ENCODE measurements at places on chromosomes 7 and 10.

- DNase-seq = no peak
These were observed 240.5 kb upstream of the FZD8 start for GRCh38 chr10:35882422-35883150.

DNA sequence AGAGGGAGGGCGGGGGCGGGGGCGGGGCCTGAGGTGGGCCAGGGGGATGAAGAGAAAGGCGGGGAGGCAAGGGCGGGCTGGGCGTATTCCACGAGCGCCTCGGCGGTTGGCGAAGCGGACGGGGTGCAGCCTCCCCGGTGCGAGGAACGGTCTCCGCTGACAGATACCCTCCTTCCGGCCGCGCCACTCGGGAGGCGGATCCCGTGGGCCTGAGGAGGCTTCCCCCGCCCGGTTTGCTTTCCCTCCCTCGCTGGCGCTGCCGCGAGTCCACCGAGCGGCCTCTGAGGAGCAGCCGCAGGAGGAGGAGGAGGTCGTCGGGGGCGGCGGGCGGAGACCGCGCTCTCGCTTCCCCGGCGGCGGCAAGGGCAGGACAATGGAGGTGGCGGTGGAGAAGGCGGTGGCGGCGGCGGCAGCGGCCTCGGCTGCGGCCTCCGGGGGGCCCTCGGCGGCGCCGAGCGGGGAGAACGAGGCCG is at the start of gene TRIM24:
Gene TRIM24, plus strand, starts transcription at position 84 of the 473 bp plus-strand sequence. Its CDS starts 290 bp downstream, at position 374.
- no peak for DNase-seq

DNA sequence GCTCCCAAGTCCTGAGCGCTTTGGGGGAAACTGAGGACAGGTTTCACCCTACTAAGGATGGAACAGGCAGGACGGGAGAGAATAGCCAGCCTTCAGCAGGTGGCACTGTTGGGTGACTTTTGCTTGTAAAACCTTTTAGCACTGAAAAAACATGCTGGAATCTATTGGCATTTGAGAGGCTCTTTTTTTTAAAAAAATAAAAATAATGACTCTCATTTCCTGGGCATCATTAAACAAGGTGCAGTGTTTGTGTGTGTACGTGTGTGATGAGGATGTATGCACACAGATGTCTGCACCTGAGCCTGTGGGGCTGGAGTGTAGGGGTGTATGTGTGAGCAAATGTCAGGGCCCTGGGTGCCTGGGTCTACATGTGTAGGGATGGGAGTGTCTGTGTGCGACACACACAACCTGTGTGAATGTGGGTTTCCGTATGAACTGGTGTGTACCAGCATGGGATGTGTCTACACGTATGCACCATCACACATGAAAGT is 177.9 kb downstream of the RPS24 start:
- DNase-seq = peak; percentile 67

DNA sequence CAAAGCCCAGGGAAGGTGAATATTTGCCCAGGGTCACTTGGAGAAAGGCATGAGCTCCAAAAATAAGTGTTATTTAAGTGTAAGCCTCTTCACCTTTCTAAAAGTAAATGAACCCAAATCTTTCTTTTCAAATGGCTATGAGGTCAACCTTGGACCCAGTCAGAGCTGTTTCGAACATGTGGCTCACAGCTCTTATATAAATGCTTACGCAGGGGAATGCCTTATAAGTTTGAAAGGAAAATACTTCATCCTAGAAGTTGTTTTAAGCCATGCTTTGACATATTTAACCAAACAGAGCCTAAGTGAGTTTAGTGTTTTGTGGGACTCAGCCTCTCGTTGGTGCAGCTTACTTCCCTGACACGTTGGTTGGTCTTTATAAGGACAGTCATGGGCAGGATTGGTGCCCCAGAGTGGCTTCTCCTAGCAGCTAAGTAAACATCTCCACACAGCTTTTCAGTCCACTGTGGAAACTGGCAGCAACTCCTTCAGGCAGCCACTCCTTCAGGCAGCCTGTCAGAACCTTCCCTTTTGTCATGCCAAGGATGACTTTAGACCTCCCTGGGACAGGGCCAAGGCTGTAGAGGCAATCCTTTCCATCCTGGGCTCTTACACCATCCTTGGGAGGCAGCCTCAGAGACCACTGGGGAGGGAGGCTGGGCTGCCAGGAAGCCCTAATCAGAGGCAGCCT is 43.6 kb downstream of the MINDY4 start:
- peak; percentile 82 for DNase-seq

GRCh38 chr10:72736176-72736827 is 44.4 kb downstream of the MCU start:
- no peak for DNase-seq

GRCh38 chr7:47046949-47047348 is 535.0 kb downstream of the TNS3 start:
- no peak for DNase-seq

DNA sequence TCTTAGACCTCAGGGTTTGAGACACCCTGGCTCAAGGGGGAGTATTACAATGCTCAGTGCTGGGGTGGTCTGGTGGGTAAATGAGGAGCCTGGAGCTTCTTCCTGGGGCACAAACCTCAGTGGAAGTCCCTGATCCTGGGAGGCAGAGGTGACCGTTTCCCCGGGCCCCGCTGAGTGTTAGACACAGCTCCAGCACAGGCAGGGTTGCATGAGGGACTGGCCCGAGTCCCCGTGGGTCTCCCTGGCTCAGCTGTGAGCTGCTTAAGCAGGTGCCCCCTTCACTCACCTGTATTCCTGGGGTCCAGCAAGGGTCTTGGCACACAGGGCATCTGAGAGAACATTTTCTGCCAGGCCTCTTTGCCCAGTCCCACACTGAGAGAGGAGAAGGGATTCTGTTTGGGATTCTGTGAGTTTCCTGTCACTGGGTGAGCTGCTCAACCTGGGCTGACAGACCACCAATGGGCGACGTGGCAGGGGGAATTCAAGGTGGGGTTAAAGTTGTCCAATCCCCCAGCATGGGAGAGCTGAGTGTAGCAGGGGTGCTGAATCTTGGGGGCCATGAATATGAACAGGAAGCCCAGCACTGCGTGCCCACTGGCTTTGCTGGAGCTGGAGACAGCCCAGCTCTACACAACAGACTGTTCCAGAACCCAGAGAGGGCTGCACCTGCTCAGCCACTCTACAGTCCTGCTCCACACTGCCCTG is 29.9 kb downstream of the DDIT4 start:
- DNase-seq = no peak

DNA sequence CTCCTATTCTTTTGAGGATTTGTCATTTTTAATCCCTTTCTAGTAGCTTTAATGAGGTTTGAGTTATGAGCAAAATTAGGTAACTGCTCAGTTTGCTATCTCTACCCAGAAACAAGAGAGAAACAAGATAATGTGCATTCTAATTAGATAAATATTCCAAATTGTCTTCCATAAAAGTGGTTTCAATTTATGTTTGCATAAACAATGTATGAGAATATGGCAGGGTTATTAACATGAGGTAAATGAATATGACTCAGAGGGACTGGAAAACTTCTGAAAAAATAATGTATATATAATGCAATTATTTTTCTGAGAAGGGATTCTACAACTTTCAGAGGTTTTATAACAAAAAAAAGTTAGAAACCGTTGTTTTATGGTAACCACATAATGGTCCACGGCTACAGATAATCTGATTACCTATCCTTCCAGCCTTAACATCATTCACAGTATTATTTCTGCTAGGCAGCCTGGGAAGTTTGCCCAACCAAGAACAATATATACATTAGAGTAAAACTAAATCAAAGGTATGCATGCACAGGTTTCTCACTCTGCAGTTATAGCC is 101.2 kb downstream of the CRPPA start:
- DNase-seq = no peak

DNA sequence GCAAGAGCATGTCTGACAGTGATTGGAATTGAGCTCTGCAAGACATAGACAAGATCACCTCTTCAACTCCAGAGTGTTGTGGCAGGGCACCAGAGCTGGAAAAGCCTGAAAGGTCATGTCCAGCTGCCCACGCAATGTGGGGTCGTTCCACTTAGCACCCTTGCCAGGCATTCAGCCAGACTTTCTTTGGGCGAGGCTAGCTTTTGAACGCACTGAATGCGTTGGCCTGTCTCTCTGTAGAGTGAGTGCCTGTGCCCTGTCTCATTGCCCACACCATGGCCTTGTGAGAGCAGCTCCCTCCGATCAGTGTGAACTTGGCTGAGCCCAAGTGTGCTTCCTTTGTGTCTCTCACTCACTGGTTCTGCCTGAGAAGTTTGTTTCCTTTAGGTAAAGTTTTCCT is 23.3 kb downstream of the UBTD1 start:
- DNase-seq = no peak

- DNase-seq = no peak
These were observed 229.3 kb upstream of the MEOX2 start for GRCh38 chr7:15915686-15916293.

DNA sequence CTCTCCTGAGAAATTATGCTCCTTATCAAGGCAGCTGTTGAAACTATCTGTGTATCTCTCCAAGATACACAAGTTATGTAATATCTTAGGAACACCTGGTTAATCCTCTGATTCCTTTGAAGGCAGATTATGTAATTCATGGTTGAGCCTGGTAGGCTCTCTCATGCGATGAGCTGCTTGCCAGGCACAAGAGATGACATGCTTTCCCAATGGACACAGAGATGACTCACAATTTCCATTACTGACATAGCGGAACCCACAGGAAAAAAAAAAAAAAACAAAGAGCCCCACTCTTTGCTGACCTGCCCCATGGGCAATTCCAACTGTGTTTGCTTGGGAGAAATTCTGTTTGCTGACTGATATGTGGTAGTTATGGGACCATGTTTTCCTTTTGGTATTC is 736.4 kb upstream of the PHF14 start:
- DNase-seq = no peak

- DNase-seq = no peak
These were observed 178.8 kb upstream of the NEBL start for GRCh38 chr10:21075880-21076279.

- no peak for DNase-seq
These were observed 43.9 kb upstream of the GSAP start for GRCh38 chr7:77460057-77460486.

DNA sequence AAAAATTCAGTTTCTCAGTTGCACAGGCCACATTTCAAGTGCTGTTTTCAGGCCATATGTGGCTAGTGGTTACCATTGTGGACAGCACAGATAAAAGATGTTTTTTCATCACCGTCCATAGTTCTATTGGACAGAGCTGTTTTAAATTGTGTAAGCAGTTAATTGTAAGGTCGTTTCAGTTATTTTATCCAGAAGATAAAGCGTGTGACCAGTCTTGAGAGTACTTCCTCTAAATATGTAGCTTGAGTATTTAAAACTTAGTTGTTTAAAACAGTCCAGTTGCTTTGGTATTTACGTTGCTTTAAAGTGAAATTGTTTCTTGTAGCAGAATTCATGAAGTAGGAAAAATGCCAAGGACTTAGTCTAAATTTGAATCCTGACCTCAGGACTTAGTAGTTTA is 66.9 kb downstream of the ZNRF2 start:
- DNase-seq = no peak

- no peak for DNase-seq
These were observed 26.6 kb upstream of the GJD4 start for GRCh38 chr10:35578618-35578956.

- no peak for DNase-seq
These were observed 301.3 kb downstream of the REEP3 start for GRCh38 chr10:63822496-63822895.

DNA sequence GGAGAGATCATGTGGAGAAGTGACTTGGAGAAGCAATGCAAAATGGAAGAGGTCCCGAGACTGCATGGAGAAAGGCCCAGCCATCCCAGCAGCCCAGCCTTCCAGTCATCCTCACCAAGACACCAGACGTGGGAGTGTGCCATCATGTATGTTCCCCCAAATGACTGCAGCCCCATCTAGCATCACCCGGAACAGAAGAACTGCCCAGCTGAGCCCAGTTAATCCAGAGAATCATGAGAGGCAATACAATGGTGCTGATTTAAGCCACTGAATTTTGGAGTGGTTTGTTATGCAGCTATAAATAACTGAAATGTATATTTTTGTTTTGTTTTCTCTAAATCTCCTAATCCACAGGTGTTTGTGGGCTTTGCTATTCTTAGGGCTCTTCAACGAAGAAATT is 22.5 kb upstream of the VCL start:
- no peak for DNase-seq

DNA sequence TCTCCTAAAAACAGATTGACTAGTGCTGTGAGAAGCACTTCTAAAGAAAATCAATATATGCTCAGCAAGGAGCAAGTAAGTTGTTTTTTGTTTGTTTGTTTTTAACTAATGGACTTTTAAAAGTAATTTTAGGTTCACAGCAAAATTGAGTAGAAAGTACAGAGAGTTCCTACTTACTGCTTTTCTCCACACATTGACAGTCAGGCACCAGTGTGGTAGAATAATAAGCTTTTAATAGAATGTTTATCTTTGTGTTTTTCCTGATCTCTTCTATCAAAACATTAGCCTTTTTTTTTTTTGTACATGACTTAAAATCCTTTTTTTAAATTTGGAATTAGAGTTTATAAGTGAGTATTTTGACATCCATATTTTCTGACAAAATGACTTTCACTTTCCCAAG is 28.0 kb downstream of the MINPP1 start:
- no peak for DNase-seq
